ENCODE measurements at places on chromosomes 5 and 9.

- no peak for DNase-seq
These were observed 10.6 kb upstream of the AGXT2 start for GRCh38 chr5:35058374-35058788.

DNA sequence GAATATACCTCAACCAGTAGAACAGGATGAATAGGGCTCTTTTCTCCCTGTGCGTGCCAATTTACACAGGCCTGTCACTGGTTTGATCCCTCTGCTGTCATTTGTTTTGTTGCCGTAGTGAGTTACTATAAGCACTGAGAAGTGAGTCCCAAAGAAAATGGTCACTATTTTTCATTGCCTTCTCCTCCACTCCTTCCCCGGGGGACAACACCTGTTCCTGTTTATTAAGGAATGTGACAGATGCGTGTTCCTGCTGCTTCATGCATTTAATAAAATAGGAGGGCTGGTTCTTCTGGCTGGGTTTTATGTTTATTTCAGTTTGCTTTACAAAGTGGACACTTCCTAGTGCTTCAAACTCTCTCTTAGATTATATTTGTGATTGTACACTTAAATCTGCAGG, 6.4 kb downstream of the THBS4 start:
- no peak for DNase-seq

GRCh38 chr9:75499812-75500211, 390.7 kb upstream of the PCSK5 start:
- no peak for DNase-seq

DNA sequence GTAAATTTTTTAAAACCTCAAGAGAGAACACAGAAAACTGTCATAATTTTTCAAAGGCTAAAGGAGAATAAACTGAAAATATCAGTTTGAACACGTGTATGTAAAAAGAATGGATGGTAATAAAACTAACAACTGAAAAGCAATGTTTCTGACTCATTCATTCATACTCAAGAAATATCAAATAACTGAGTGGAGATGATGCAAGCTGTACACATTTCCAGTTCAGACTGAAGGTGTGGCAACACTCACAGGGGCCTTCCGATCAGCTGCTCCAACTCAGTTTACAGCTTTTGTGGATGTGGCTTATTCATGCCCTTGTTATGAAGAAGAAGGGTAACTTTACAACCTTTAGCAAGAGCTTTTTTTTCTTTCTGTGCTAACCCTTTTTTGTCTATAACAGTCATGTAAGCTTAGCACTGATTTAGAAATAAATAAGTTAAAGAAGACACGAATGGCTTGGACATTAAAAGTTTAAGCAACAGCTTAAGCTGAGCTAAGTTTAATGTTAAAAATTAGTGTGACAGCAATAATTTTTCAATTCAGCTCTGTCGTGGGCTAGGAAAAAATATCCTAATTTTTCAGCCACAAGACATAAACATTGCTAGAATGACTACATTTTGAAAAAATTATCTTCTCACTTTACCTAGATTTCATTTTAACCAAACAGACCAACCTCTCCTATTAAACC, 453.5 kb downstream of the RAB3C start:
- DNase-seq: no peak

GRCh38 chr9:7033076-7034045, 275.6 kb downstream of the KDM4C start:
- no peak for DNase-seq

DNA sequence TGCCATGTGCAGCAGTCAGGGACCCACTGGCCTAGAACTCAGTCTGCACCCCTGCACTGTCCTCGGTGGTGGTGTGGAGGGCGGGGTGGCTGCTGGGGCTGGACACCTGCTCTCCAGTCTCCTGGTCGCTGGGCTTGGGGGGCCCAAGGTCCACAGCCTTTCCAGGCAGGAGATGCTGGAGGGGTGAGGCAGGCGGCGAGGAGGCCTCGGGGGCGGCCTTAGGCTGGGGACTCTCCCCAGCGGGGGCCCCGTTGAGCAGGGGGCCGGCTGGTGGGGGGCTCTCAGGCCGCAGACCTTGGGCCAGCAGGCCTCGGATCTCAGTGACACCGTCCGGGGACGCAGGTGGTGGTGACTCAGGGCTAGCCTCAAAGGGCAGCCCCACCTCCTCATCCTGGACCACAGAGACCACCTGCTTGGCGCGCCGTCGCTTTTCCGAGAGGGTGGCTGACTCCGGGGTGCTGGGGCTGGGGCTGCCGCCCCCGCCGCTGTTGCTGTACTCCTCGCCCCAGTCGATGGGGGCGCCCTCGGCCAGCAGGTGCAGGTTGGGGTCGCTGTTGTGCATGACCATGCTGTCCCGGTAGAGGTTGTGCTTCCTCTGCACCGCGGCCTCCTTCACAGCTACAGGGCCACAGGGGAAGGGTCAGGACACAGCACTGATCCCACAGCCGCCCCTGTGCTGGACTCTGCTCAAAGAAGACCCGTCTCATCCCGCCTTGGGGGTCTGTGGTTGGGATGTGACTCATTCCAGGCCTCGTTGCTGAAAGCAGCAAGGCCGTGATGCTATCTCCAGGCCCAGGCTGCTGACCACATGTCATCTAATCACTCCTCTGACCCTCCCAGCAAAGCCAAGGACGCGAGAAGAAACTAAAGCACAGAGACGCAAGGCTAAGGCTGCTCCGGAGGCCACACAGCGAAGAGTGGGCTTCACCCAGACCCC, 55.8 kb downstream of the LRSAM1 start:
- DNase-seq: no peak

DNA sequence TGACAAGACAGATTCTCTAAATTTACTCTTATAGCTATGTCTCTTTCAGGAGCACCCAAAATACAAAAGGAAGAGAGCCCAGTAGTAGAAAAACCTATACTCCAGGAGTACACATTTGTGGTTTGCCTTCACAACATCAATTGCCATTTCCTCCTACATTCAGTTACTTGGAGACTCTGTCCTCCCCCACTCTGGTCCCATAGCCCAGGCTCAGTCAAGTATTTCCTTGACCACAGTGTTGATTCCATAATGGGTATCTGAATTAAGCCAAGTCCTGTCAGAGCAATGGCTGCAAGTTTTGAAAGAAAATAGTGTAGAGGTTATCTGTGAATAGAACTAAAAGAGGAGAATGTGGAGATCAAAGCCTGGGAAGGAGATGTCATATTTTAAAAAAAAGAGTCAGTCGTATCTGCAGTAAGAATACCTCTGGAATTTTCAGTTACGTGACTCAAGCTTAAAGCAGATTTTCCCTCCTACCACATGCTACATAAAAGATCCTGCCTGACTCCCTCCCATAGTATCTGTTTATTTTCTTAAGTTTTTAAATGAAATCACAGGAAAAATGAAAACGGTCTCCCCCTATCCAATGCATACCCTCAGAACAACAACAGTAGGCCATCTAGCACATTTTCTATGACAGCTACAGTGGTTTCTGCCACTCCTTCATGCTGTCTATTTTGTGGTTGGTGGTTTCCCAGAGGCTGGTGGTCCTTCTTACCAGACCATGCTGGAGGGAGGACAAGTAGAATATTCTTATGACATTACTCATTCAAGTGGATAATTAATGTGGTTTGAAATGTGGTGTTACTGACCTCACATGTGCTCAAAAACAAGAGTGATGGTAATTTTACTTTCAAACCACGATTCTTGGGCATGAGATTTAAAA, 249.7 kb upstream of the TMEM161B start:
- no peak for DNase-seq

- no peak for DNase-seq
These were observed 707.4 kb upstream of the COX7C start for GRCh38 chr5:85910335-85910734.

GRCh38 chr9:6910032-6910431, 152.3 kb downstream of the KDM4C start:
- no peak for DNase-seq

- no peak for DNase-seq
These were observed 10.7 kb downstream of the AP3B1 start for GRCh38 chr5:78283802-78284201.

- DNase-seq: no peak
These were observed 1363.9 kb downstream of the MAT2B start for GRCh38 chr5:164869325-164869724.

- no peak for DNase-seq
These were observed 22.7 kb downstream of the CAMK2A start for GRCh38 chr5:150266871-150267291.

DNA sequence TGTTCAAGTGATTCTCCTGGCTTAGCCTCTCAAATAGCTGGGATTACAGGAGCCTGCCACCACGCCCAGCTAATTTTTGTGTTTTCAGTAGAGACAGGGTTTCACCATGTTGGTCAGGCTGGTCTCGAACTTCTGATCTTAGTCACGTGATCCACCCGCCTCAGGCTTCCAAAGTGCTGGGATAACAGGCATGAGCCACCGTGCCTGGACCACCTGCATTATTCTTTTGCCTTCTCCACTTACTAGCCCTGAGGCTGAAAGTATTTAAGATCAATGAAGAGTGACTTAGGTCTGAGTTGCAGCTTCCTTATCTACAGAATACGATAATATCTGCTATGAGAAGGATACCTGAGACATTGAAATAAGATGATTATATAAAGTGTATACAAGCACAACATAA, 123.9 kb downstream of the LMNB1 start:
- no peak for DNase-seq

DNA sequence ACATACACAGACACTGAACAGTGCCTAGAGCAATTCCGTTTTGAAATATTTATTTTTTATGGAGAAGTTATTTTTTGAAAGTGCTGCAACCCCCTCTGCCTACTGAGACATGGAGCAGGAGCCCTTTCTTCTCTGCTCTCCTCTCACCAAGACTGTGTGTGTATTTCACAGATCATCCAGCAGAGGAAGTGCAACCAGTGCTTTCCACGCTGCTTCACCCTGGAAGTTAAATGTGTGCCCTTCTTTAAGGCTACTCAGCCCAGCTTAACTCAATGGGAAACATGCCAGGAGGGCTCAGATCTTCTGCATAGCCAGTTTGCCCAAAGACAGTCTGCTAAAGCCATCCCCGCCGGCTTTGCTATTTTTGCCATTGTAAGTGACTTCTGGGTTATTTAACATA, 606.3 kb downstream of the TLE1 start:
- DNase-seq: no peak

DNA sequence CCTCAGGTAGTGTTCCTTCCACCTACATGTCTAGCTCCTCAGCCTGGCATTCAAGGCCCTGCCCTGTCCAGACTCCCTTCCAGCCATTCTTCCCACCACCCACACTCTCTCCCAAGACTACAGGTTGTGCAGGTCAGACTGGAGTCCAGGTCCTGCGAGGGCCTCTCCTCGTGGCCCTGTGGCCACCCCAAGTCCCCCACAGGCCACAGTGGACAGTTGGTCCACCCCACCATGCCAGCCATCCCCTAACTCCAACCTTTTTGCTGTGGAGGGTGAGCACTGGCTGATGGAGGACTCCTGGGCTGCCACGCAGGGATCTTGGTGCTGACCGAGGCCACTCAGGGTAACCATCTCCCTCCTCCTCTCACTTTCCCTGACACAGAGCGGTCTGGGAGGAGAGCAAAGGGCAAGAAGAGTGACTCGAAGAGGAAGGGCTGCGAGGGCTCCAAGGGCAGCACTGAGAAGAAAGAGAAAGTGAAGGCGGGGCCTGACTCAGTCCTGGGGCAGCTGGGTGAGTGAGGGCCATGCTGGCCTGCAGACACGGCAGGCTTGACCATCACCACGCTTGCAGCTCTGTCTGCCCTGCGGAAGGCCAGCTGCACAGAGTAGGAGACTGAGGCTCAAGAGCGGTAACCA, 51.0 kb downstream of the JADE2 start:
- no peak for DNase-seq

DNA sequence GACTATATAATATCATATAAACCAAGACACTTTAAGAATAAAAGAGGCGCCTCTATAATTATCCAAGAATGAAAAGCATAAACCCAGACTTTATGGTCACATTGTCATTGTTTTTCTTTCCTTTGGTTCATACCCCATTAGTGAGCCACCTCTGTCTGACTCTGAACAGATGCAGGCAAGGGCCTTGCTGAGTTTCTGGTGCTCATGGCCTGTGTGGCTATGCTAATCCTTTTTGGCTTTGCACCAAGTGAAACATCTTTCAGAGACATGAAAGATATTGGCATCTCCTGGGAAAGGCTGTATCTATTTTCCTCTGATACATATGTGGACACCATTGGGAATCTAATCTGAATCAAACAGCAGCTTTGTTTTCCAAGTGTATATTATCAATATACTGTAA, 222.5 kb downstream of the CHSY3 start:
- DNase-seq: no peak

GRCh38 chr5:68345582-68345981, 130.0 kb downstream of the PIK3R1 start:
- no peak for DNase-seq
